ENCODE measurements at places on chromosomes 4 and X.

GRCh38 chrX:76434103-76434741 lies 6.7 kb downstream of the MAGEE1 start:
- no peak for DNase-seq

- DNase-seq = no peak
Observed at GRCh38 chrX:97471071-97471470, 587.4 kb downstream of the RPA4 start.

GRCh38 chr4:101801958-101802357 lies 11.4 kb downstream of the BANK1 start:
- no peak for DNase-seq

- DNase-seq = no peak
Observed at GRCh38 chr4:19177616-19178015, 1074.1 kb upstream of the SLIT2 start.

- DNase-seq = no peak
Observed at GRCh38 chr4:17094876-17095210, 196.4 kb upstream of the LDB2 start.

DNA sequence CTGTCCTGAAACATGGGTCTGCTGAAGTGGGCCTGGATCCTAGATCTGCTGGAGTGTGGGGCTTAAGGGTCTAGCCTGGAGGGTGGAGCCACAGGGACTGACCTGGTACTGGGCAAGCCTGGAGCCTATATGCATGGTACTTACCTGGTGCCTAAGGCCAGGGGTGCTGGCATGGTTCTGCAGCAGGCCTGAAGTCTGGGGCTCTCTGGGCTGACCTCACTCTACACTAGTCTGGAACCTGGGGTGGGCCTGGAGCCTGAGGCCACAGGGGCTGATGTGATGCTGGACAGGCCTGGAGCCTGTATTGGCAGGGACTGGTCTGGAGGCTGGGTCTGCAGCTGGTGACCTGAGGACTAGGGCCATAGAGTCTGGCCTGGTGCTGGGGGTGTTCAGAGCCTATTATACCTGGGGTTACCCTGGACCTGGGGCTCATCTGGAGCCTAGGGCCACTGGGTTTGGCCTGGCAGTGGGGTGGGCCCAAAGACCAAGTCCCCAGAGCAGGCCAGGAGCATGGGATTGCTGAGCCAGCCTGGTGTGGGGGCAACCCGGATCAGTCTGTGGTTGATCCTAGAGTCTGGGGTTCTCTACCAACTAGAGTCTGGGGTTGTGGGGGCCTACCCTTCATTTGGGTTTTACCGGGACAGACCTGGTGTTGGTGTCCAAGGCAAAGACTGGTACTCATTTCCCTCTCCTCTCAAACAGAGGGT lies 179.6 kb downstream of the SLC4A4 start:
- DNase-seq = no peak

- no peak for DNase-seq
Observed at GRCh38 chr4:60945641-60946040, 254.5 kb upstream of the ADGRL3 start.

DNA sequence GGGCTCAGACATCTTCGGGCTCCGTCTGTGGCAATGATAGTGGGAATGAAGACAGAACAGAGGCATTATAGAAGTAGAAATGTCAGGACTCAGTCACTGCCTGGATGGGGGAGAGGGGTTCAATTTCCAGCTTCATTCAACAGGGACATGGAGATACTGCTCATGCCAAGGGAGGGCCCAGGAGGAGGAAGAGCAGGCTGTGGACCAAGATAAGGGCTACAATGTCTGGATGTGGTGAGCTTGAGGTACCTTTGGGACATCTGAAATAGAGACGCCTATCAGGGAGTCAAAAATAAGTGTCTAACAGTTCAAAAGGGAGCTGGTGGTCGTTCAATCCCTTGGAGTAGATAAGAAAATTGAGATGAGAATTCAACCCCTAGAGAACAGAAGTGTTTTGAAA lies 34.5 kb downstream of the ELF4 start:
- no peak for DNase-seq

DNA sequence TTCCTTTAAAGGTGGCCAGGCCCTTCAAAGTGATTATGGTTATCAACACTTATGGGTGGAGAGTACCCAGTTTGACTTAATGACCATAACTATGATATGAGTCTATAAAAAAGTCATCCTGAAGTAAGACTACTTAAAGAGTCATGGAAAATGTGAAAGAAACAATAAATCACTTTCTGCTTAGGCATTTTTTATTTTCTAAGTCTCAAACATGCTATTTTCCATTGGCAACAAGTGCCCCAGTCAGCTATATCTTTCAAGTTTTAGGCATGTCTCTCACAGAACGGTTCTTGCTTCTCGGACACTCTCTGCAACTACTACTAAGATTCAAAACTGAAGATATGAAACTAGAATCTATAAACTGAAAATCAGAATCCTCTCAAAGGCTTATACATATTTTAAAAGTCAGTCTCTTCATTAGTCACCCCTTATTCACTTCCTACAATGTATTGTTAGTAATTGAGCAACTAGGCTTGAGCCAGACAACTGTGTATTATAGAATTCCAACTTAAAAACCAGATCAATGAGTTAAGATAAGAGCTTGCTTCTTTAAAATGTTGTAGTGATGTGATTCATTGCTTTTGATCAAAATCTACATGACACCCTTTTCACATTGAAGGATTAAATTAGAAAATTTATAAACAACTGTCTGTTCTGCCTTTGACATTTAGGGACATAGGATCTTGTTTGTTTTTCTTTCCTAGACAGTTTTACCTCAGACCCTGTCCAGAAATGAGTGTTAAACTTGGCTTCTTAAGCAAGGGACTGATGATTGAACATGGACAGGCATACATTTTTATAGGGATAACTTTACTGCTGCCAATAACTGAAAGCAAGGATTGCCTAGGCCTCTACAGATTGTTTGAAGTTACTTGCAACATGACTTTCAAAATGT lies 2.9 kb downstream of the ANTXR2 start:
- DNase-seq = no peak

- no peak for DNase-seq
Observed at GRCh38 chrX:1435241-1435895, 17.3 kb downstream of the ASMTL start.

Measured in stimulated activated CD8-positive, alpha-beta memory T cell treated with anti-CD3 and anti-CD28 coated beads, Interleukin-7, amount 100 ng/mL, for 4 hours (primary cell).